ENCODE measurements at places on chromosomes 4 and X. TPM values are rescaled to one million over a fixed set of nuclear protein-coding genes. Genes with fewer than 3 reads are reported as not detected.

TLR1 gene
- total RNA-seq: 18.7 TPM

CLDN2 gene
- 0.32 TPM for total RNA-seq

PDLIM5 gene
- total RNA-seq: 263 TPM

CT45A3 gene
- total RNA-seq: not detected

INTU gene
- total RNA-seq: 7.0 TPM

GRCh38 chr4:89161841-89162240 lies 50.5 kb downstream of the TIGD2 start:
- H3K36me3 ChIP-seq: no peaks in the 10 kb centered on the region
- H3K27me3 ChIP-seq: no peaks in the 10 kb centered on the region
- no peak overlapping the region for H3K27ac ChIP-seq
- DNase-seq: no peak
- no peaks in the 10 kb centered on the region for H3K4me1 ChIP-seq
- H3K4me3 ChIP-seq: no peak overlapping the region

GRCh38 chr4:77121736-77122240 lies 35.2 kb upstream of the CCNG2 start:
- no peak overlapping the region for H3K27ac ChIP-seq
- no peaks in the 10 kb centered on the region for H3K27me3 ChIP-seq
- H3K4me1 ChIP-seq: no peaks in the 10 kb centered on the region
- no peak for DNase-seq

- H3K4me1 ChIP-seq: peaks cover 4% of the 10 kb centered on the region
- peak overlapping the region; percentile 80 for H3K4me3 ChIP-seq
- no peaks in the 10 kb centered on the region for H3K36me3 ChIP-seq
Measured at GRCh38 chr4:173333658-173334084, 487 bp downstream of the HMGB2 start.

GRCh38 chrX:110060846-110061537 lies 58.1 kb downstream of the TMEM164 start:
- H3K27me3 ChIP-seq: no peaks in the 10 kb centered on the region
- no peak overlapping the region for H3K4me3 ChIP-seq
- H3K27ac ChIP-seq: no peak overlapping the region
- no peaks in the 10 kb centered on the region for H3K36me3 ChIP-seq
- no peak for DNase-seq

GRCh38 chrX:35098419-35098818 lies 155.8 kb downstream of the FAM47B start:
- DNase-seq: no peak
- H3K27ac ChIP-seq: no peak overlapping the region
- peaks cover 12% of the 10 kb centered on the region for H3K27me3 ChIP-seq
- H3K4me3 ChIP-seq: no peak overlapping the region
- no peaks in the 10 kb centered on the region for H3K4me1 ChIP-seq

GRCh38 chr4:125539691-125540090 lies 224.9 kb downstream of the FAT4 start:
- DNase-seq: no peak
- no peak overlapping the region for H3K4me3 ChIP-seq
- H3K36me3 ChIP-seq: no peaks in the 10 kb centered on the region
- no peaks in the 10 kb centered on the region for H3K4me1 ChIP-seq

DNA sequence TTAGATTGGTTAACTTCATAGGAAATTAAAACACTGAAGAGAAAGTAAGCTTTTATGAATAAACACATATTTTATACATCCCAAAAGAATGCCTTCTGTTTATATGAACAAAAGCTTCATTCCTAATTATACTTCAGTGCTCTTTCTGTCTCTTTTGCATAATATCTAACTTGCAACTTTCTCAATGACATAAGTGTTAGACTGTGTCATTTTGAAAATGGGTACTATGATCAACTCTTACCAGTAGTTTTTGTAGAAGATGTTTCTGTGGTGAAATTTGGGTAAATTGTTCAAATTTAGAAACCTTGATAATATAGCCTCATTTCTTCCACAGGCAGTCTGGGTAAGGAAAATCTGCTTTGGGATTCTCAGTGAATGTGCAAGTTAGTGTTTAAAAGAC lies 991.4 kb downstream of the CCSER1 start:
- H3K27ac ChIP-seq: no peak overlapping the region
- DNase-seq: no peak
- no peak overlapping the region for H3K4me3 ChIP-seq
- H3K36me3 ChIP-seq: no peaks in the 10 kb centered on the region
- H3K4me1 ChIP-seq: no peaks in the 10 kb centered on the region
- no peaks in the 10 kb centered on the region for H3K27me3 ChIP-seq

DNA sequence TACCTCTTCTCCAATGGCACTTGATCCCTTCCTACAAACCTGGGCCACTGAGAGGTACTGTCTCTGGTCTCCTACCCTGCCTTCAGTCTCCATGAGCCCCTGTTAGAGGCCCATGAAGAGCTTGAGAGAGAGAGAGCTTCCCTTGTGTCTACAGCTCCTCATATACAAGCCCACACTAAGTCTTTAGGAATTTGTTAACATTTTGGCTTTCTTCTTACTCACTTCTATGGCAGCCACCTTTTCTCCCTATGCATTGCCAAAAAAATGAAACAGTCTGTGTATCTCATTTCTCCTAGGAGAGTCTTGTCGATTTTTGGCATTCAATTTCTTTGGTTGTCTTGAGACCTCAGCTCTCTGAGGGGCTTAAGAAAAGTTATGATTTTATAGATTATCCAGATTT lies 90.9 kb upstream of the LNX1 start:
- no peak overlapping the region for H3K27ac ChIP-seq
- DNase-seq: no peak
- no peaks in the 10 kb centered on the region for H3K4me1 ChIP-seq
- no peaks in the 10 kb centered on the region for H3K27me3 ChIP-seq
- no peak overlapping the region for H3K4me3 ChIP-seq

DNA sequence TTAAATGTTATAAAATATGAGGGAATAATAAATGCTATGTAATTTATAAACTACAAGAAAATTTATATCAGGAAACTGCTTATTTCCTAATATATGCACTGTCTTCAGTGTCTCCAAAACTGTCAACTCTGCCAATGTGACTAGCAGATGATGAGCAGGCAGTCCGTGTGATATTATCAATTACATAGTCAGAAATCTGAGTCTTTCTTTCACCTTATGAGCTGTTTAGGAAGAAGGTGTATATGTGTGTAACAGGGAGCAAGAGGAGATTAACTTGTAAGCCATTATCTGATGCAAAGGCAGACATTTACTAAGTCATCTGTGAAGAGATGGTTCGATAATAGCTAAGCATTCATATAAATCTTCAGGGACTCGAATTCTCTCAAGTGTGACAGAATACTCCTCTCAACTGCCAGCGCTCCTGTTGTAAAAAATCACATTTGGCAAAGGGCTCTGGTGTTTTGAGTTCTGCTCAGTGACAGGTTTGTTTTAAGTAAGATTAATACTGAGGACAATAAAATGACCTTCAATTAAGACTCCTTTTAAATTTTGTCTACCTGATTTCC lies 79.7 kb downstream of the SNCA start:
- no peak for DNase-seq
- H3K36me3 ChIP-seq: no peaks in the 10 kb centered on the region
- no peaks in the 10 kb centered on the region for H3K27me3 ChIP-seq
- H3K4me3 ChIP-seq: no peak overlapping the region

Data from breast epithelium (tissue), 4 donors.